ENCODE measurements at places on chromosomes 6 and 20. TPM values are rescaled to one million over a fixed set of nuclear protein-coding genes. Genes with fewer than 3 reads are reported as not detected.

DNA sequence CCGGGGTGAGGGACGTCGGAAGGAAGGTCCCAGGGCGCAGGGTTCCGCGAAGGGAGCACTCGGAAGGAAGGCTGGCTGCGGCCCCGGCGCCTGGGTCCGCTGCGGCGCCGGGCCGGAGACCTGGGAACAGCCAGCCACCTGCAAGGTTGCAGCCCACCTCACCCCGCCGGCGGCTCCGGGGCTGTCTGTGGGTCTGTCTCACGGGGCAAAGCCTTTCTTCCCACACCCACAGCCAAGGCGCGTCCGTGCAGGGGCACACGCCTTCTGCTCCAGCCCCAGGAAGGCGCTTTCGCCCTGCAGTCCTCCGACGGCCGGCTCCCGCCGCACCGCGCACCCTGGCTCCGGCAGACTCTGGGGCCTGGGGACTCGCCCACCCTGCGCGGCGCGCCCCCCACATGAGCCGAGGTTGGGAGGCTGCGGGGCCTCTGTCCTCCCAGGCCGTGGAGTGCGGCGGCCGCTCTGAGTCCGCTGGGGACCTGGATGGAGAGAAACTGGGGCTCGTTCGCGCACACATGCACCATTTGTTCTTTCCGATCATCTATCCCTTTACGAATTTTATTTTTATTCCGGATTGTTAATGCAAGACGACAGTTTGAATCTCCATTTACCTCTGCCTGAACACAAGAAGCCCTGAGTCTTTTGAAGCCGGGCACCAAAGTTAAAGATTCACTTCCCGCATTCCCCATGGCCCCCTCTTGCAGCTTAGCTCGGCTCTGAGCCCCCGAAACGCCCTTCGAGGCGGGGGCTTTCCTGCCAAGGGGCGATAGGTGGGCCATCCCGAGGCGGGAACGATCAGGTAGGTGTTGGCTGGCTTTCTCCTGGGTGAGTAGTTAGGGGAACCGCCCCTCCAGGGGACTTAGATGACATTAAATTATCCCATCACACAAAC lies 4.5 kb upstream of the FOXC1 start:
- no peak for DNase-seq

DNA sequence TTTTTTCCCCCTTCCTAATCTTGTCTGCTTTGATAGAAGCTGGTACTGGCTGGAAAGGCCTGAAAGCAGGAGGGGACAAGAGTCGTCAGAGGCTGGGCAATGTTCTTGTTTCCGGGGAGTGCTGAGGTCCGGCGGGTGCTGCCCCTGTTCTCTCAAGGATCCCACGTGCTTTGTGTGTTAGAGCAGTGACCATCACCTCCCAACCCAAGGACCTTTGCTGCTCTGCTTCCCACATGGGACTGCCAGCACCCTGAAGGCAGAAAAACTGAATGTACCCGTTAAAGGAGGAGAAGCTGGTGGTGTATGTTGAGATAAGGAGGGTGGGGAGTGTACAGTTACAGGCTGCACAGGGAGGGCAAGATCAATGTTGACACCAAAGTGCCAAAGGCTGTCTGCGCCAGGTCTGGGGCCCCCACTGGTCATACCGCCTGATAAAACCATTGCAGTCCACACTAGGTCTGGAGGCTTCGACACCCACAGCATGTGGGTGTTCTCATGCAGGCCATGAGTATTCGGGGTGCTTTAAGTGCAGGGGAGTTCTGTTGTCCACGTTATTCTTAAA lies 15.0 kb downstream of the C20orf173 start:
- no peak for DNase-seq

The EYS gene
- total RNA-seq = under 0.01 TPM

- DNase-seq = no peak
Measured at GRCh38 chr6:160103825-160104100, 17.9 kb upstream of the SLC22A1 start.

- no peak for DNase-seq
Measured at GRCh38 chr6:144153971-144154370, 3.7 kb downstream of the STX11 start.

The RGS17 gene
- total RNA-seq = under 0.01 TPM

DNA sequence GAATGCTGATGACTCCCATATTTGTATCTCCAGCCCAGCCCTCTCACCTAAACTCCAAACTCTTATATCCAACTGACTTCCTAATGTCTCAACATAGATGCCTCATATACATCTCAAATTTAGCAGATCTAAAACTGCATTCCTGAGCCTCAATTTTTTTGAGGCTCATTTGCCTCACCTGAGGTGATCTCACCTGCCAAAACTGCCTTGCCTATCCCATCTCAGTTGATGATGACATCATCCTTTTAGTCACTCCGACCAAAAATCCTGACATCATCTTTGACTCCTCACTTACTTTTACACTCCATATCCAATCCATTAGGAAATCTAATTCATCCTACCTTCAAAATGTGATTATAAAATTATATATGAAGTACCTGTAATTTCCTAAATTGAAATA lies 25.6 kb upstream of the SLPI start:
- DNase-seq = no peak

The PTCRA gene
- under 0.01 TPM for total RNA-seq

DNA sequence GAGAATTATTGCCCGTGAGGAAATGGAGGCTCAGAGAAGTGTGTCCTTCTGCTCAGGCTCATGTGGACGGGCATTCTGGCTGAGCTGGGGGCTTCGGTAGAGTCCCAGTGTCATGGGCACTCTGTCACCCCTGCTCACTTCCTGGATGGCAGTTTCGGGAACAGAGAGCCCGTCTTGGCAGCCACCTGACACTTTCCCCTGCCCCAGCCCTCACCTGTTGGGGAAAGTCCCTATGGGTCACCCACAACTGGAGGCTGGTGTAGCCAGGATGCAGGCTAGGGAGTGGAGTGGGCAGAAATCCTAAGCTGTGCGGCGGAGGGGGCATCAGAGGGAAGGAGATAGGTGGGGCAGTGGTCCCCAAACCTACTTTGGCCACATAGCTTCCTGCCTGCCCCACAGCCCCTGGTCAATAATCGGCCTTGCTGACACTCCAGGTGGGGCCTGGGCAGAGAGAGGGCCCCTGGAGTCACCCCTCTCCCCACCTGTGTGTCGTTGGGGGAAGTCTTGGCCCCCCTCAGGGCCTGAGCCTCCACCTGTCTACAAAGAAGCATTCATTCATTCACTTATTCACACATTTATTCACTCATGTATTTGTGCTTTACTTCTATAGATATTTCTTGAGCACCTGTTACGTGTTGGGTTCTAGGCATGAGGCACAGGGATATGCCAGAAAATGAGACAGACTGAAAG lies 40.5 kb downstream of the SNAI1 start:
- no peak for DNase-seq

The ANKRD66 gene
- not detected for total RNA-seq

GRCh38 chr20:20253744-20254330 lies 114.1 kb upstream of the INSM1 start:
- DNase-seq = no peak

- DNase-seq = no peak
Measured at GRCh38 chr6:47195011-47195650, 114.6 kb downstream of the TNFRSF21 start.

The TFAP2A gene
- not detected for total RNA-seq

DNA sequence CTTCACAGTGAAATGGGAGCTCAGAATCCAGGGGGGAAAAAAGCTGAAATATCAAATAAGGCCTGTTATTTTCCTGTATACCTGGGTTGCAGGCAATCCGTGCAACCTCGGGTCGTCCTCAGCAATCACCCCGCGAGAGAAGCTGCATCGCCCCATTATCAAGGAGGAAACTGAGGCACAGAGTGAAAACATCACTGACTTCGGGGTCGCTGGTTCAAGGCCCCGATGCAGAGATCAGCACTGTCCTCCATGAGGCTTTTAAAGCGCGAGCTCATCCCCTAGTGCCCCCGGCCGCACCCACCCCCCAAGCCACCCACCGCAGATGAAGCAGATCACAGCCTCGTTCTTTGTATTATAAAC lies 203.9 kb downstream of the PREX1 start:
- no peak for DNase-seq

DNA sequence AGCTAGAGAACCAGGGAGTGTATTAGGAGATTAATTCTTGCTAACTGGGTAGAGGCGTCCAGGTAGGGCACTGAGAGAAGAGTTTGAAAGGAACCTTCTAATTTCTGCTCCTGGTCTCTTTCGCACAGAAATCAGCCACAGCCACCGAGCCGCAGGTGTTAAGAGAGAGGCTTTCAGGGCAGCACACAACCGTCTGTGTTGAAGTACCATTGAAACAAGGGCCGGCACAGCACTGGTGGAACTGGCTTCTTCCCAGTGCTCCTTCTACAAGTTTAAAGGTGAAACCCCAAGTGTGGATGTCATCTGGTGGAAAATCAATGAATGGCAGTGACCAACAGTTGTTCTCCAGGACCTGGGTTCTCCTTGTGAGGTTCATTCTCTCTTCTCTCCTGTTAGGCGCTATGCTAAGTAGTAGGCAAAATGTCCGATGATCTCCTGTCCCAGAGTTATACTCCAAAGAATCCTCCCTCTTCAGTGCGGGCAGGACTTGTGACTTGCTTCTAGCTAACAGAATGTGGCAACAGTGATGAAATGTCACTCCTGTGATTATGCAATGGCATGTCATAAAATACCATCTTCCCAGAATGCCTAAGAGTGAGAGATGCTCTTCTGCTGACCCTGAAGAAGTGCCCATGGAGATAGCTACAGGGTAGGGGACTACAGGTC lies 15.0 kb upstream of the RIN2 start:
- DNase-seq = no peak

The SNAI1 gene
- total RNA-seq = 1.1 TPM

GRCh38 chr6:11779329-11780096 lies 910 bp upstream of the ADTRP start:
- DNase-seq = no peak

GRCh38 chr6:126118058-126118755 lies 131.9 kb downstream of the TRMT11 start:
- no peak for DNase-seq

- DNase-seq = no peak
Measured at GRCh38 chr6:97658090-97658489, 375.1 kb upstream of the MMS22L start.

DNA sequence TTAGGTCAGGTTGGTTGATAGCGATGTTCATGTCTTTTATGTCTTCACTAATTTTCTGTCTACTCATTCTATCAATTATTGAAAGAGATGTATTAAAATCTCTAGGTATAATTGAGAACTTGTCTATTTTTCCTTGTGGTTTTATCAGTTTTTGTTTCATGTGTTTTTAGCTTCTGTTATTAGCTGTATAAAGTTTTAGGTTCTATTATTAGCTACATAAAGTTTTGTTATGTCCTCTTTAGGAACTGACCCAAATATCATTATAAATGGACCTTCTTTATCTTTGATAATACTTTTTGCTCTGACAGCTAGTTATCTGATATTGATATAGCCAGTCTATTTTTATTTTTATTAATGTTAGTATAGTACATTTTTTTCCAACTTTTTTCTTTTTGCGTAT lies 92.4 kb upstream of the TMEM170B start:
- no peak for DNase-seq

The KCNG1 gene
- total RNA-seq = 0.27 TPM

GRCh38 chr6:158560836-158561320 lies 987 bp downstream of the TMEM181 start:
- DNase-seq = no peak

Data from hematopoietic multipotent progenitor cell (in vitro differentiated cells).